ENCODE measurements at places on chromosomes 2 and 18. TPM values are rescaled to one million over a fixed set of nuclear protein-coding genes. Genes with fewer than 3 reads are reported as not detected.
A peak's percentile ranks its signal among the peaks of the same experiment; 100 is the strongest.

KLHL41 gene
- not detected for total RNA-seq

- no peak for DNase-seq
Observed at GRCh38 chr18:62848946-62849345, 133.6 kb downstream of the PHLPP1 start.

DNA sequence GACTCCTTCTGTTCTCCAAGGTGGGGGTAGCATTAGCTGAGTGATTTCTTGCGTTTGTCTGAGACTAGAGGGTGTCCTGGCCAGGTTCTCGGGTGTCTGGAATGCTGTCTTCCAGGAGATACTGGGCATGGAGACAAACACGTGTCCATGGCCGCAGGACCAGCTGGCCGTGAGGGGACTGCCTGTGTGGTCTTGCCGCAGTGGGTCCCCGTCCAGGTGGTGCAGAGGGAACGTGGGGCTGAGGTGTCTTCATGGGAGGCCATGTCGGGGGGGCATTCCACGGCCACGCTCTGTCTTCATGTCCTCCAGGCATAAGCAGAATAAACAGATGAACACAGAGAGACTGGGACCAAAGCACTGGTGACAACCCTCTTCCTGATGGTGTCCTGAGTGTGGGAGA is 66.6 kb downstream of the SMIM21 start:
- peaks cover 1% of the 10 kb centered on the region for H3K27me3 ChIP-seq
- H3K27ac ChIP-seq = no peak overlapping the region
- no peak overlapping the region for H3K4me3 ChIP-seq
- H3K36me3 ChIP-seq = no peaks in the 10 kb centered on the region

MOCOS gene
- total RNA-seq = 1.3 TPM

GRCh38 chr2:191302459-191303139 is 57.4 kb downstream of the MYO1B start:
- H3K27ac ChIP-seq = peak overlapping the region; percentile 44
- peaks cover 34% of the 10 kb centered on the region for H3K4me1 ChIP-seq
- H3K27me3 ChIP-seq = peaks cover 5% of the 10 kb centered on the region
- H3K36me3 ChIP-seq = no peaks in the 10 kb centered on the region
- H3K4me3 ChIP-seq = no peak overlapping the region

TDRD15 gene
- total RNA-seq = not detected

All from glutamatergic neuron (in vitro differentiated cells).